ENCODE measurements at places on chromosomes 4 and X.
A peak's percentile ranks its signal among the peaks of the same experiment; 100 is the strongest.

GRCh38 chrX:8084006-8084405 lies 87.1 kb downstream of the VCX2 start:
- no peak for DNase-seq

- peak; percentile 52 for DNase-seq
These were observed 93.7 kb downstream of the CLNK start for GRCh38 chr4:10590896-10591295.

GRCh38 chr4:4869731-4870571 lies 10.5 kb downstream of the MSX1 start:
- DNase-seq: no peak

DNA sequence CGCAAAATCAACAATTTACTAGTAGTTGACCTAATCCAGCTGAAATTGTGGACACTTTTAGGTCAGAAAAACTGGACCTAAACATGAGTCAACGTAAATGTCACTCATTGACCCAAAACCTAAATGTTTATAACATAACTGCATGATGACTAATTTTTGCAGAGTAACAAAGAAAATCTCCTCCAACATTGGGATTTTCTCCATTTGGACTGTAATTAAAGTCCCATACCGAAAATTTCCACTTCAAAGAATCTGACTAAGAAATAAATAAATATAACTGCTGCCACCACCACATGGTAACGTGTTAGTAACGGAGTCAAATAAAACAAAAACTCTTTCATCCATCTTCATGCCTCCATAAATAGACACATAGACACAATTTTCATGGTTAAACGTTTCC lies 1.9 kb downstream of the ADGRA3 start:
- peak; percentile 90 for DNase-seq

DNA sequence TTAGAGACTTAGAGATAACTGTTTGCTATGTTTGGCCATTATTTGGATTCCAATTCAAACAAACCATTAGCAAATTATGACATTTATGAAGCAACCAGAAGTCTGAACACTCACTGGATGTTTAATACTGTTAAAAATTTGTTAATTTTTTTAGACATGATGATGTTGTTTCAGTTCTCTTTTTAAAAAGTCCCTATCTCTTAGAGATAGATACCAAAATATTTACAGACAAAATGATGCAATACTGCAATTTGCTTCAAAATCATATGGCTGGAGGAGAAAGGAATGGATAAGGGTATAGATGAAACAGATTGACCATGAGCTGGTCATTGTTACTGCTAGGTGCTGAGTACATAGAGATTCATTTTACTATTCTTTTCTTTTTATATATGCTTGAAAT lies 534.6 kb downstream of the BCOR start:
- no peak for DNase-seq

DNA sequence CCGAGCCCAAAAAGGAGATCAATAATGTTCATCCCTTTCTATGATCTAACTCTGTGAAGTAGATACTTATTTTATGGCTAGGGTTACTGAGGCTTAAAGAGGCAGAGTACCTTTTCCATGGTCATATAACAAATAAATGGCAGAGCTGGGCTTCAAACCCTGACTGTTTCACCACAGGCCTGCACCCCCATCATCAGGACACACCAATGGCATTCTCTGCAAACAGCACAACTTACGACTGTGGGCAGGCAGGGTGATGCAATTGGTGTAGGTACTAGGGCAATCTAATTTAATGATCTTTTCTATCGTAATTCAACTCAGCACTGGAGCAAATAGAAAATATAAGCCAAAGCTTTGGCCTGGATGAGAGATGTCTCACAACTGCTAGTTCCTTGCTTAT lies 118.8 kb upstream of the CBR4 start:
- DNase-seq: no peak

DNA sequence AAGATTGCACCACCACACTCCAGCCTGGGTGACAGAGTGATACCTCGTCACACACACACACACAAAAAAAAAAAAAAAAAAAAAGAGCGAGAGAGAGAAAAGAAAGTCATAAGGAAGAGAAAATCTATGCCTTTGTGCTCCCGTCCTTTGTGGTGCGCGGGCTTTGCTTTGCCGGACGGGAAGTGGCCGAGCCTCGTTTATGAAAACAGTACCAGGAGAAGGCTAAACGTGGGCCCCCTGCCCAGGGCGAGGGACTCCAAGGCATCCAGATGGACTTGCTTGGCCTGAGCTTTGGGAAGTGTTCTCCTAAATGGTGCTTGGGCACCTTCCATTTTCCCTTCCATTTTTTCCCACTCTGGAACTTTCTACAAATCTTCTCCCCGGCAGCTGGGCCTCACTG lies 109.3 kb upstream of the LRPAP1 start:
- no peak for DNase-seq

- DNase-seq: peak; percentile 90
These were observed 5.5 kb upstream of the SMIM20 start for GRCh38 chr4:25908491-25908901.

All from HFFc6 (cell line).